Hematopoietic multipotent progenitor cell treated with erythropoietin and hydrocortisone succinate and interleukin-3 and kit ligand, for 8 days (in vitro differentiated cells): ENCODE measurements at places on chromosomes 6 and 20.

DNA sequence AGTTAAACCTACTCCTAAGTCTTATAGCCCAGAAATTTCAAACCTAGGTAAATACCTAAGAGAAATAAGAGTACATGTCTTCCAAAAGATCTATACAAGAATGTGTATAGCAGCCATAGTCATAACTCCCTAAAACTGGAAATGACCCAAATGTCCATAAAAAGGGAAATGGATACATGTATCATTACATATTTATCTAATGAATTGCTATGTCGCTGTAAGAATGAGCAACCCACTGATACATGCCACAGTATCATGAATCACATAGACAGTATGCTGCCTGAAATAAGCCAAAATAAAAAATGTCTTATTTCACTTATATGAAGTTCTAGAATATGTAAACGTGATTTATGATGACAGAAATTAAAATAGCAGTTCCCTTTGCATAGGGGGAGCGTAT, 679.5 kb downstream of the MAFB start:
- no peak for DNase-seq

DNA sequence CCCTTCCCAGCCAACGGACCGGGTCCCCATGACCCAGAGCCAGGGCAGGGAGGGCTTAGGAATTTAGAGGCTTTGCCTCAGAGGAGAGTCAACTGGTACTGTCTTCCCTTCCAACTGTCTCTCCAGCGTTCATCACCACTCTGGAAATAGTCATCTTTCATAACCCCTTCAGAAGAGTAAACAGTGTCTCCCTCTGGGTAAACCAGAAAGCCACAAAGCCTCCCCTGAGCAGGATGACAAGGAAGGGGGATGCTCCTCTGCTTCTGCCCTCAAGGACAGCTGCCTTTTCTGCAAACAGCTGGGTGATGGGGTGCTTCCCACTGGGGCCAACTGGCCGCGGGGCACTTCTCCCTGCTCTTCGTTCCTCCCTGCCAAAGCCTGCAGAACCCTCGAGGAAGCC, 90.1 kb downstream of the PSMG4 start:
- DNase-seq = no peak

DNA sequence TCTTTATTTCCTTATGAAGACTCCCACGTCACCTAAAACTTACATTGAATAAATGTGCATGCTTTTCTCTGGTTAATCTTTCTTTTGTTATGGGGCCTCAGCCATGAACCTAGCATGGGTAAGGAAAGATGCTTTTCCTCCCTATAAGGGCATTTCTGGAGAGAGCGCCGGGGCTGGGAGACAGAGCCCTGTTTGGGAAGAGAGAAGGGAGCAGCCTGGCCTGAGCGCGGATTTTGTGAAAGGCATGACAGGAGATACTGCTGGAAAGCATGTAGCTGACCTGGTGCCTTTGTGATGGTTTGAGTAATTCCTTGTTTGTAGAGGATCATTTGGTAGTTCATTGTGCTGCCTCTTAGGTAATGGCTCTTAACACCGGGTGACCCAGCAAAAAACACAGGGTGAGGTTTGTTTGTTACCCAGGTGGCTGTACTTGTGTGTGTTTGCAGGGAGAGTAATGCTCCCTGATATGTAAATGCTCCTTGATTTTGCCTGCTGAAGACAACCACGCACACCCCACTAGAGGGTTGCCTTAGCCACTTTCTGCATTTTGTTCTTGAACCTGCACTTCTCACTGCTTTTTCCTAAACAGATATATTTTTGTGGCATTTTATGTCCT, 59.2 kb downstream of the ANKRD6 start:
- no peak for DNase-seq

DNA sequence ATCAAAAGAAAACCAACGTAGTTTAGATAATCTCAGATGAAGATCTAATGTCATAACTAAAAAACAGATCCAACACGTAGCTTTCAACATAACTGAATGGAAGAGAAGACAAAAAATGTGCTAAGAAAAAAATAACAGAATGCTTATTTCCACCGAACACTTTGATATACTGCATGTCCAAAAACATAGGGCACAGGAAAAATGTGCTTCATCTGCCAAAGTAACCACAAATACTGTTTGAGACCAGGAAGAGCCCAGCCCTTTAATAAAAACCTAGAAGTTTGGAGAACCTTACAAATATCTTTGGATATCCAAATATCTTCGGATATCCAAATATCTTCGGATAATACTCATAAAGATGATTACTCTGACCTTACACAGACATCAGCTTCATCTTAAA, 19.8 kb downstream of the LAMA4 start:
- no peak for DNase-seq

DNA sequence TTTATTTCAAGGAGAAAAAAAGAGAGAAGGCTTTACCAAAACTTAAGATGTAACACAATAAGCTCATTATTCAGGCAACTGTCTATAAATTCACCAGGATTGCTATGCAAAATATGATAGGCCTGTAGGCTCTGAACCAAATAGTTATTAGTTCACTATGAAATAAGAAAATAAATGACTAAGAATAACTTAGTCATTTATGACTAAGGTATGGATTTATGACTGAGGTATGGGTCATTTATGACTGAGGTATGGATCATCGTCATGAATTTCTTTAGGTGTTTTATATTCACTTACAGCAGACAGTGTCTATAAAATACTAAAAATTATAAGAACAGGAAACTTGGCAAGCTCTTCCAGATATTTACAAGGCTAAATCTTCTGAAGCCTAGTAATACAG, 52.1 kb upstream of the SNX9 start:
- DNase-seq = no peak

GRCh38 chr6:144530118-144530517, 245.0 kb downstream of the UTRN start:
- DNase-seq = no peak

GRCh38 chr20:44711237-44711636, 3.9 kb upstream of the CCN5 start:
- no peak for DNase-seq

DNA sequence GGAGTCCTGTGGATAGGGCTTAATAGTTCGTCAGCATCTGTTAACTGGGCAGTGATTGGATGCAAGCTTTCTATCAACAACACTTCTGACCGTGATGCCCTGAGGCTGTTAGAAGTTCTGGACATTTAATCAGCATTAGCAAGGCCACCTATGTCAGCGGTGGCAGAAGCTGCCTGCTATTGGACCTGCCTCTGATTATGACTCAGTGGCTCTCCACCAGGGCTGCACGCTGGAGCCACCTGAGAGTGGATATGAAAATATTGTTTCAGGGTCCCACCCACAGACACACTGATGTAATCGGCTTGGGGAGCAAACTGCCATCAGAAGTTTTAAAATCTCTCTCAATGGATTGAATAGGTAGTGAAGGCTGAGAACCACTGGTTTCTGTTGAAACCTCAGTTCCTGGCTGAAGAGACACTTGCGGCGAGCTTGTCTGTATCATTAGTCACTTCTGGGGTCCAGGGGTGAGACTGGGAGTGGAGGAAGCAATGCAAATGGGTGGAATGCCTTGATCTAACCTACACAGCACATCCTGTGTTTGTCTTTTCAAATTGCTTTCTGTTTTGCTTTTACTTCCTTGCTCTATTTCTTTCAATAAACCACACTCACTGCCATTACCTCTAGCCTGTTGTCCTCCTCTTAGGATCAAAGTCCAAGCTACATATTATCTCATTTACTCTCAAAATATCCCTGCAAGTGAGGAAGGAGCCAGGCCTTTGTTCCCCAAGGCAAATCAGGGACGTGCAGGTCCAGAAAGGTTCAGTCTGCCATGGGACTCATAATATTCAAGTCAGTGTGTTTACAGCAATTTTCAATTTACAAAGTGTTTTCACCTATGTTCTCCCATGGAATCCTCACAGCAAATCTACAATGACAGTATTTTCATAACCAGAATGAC, 4.2 kb downstream of the CLIC5 start:
- no peak for DNase-seq

GRCh38 chr6:64404396-64404795, 768.8 kb downstream of the PHF3 start:
- no peak for DNase-seq

- no peak for DNase-seq
Measured at GRCh38 chr20:31496761-31497295, 17.4 kb upstream of the HM13 start.

GRCh38 chr6:34928220-34928619, 39.2 kb downstream of the ANKS1A start:
- DNase-seq = no peak

GRCh38 chr6:50699051-50699775, 14.1 kb upstream of the TFAP2D start:
- no peak for DNase-seq

- no peak for DNase-seq
Measured at GRCh38 chr6:122008101-122008999, 391.1 kb upstream of the HSF2 start.

- DNase-seq = no peak
Measured at GRCh38 chr6:167349631-167350274, 24.9 kb downstream of the TTLL2 start.

- peak; percentile 89 for DNase-seq
Measured at GRCh38 chr6:2733324-2733723, 17.4 kb downstream of the MYLK4 start.

GRCh38 chr20:62203378-62204030, 16.6 kb downstream of the HRH3 start:
- no peak for DNase-seq

GRCh38 chr6:138454981-138455706, 44.1 kb downstream of the NHSL1 start:
- peak; percentile 18 for DNase-seq

DNA sequence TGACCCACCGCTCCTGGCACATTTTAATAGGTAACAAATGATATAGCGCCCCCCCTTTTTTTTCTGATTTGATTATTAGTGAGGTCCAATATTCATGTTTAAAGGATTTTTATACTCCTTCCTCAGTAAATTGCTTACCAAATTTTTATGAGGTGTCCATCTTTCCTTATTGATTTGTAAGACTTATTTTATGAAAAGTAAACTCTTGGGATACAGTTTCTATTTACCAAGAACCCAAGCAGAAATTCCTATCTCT, 25.1 kb downstream of the TRIM27 start:
- DNase-seq = no peak

- DNase-seq = no peak
Measured at GRCh38 chr6:157772820-157773219, 50.2 kb upstream of the SNX9 start.

DNA sequence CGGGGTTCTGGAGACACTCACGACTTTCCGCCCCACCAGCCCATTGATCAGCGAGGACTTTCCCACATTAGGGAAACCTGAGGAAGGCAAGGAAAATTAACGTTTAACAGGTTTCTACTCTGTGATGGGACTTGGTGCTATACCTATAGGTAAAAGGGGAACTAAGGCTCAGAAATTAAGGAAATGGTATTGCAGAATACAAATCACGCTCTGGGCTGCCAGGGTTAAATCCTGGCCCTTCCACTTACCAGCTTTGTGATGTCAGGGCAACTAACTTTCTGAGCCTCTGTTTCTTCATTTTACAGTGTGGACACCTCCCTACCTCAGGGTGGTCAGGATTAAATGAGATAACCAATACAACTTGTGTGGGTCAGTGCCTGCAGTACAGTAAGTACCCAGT, 8.8 kb downstream of the GNL1 start:
- no peak for DNase-seq

- DNase-seq = no peak
Measured at GRCh38 chr6:7922596-7922995, 12.0 kb upstream of the TXNDC5 start.

DNA sequence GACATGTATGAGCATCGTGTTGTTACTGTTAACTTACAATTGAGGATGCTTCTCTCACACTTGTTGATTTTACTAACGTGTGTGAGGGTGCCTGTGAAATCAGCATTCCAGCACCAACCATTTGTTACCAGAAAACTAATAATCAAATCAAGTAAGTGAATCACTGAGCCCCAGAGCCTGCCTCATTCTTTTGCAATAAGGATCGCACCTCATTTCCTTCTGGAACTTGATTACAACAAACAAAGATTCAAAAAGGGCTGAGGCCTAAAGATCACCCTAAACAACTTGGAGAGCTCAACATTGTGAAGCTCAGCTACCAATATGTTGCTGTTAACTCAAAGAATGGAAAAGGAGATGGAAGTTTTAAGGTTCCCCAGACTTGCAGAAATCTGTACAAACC, 274.7 kb downstream of the TFAP2A start:
- no peak for DNase-seq

GRCh38 chr20:34363465-34364222, 571 bp downstream of the ITCH start:
- peak; percentile 42 for DNase-seq

DNA sequence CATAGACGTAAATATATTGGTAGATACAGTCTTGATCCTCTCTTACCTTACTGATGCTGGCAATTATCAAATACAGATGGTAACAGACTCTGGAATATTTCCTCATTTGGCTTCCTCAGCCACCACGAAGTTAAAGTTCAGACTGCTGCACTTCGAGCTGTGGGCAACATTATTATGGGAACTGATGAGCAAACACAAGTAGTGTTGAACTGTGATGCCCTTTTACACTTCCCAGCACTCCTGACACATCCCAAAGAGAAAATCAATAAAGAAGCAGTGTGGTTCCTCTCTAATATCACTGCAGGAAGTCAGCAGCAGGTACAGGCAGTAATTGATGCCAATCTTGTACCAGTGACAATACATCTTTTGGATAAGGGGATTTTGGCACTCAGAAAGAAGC, 162.7 kb upstream of the NT5E start:
- DNase-seq = no peak

DNA sequence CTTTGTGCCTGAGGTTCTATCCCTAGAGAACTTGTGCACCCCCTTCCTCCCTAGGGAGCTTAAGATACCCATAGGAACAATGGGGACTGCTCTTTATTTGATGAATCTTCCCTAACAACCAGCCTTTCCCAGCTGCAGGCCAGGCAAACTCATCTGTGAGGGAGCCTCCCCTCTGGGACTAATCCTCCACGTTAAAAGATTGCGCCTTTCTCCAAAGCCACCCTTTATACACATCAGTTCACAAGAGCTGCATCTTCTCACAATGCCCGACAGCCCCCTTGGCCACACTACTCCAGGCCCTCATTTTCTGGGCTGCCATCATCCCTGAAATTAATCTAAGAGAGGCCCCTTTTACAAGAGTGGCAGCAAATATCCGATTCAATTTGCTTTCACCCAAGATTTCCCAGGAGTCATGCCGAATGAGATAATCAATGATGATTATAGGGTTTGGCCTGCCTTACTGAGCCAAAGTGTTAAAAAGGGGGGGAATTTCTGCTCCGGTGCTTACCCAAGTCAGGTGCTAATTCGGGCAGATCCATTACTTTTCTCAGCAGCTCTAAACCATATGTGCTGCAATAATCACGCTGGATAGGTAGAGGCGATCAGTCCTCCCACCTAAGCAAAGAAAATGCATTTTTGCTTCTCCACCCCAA, 336.5 kb downstream of the KIF16B start:
- no peak for DNase-seq
